Lower lobe of right lung (tissue), 2 donors: ENCODE measurements at places on chromosomes 2 and 18. TPM values are rescaled to one million over a fixed set of nuclear protein-coding genes. Genes with fewer than 3 reads are reported as not detected.
A peak's percentile ranks its signal among the peaks of the same experiment; 100 is the strongest.

- H3K4me1 ChIP-seq: peaks cover 10% of the 10 kb centered on the region
Measured at GRCh38 chr18:47953471-47953931, 23.0 kb upstream of the SMAD2 start.

DNA sequence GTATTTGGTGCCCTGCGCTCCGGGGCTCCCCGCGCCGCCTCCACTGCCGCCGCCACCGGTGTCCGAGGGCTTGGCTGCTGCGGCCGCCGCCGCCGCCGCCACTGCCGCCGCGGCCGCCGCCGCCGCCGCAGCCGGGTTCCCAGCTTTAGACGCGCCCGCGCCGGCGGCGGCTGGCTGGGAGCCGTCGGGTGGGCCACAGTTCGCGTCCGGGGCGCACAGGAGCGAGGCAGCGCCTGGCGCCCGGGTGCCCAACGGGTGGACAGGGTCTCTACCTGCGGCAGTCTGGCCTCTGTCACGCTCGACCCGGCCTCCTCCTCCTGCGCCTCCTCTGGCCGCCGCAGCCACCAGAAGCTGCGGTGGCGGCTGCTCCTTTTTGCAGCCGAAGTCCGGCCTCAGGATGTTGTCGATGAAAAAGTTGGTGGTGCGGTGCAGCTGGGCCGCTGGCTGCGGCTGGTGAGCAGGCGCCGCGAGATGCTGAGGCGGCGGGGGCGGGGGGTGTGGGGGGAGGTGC, 951 bp downstream of the EN1 start:
- peaks cover 97% of the 10 kb centered on the region for H3K27me3 ChIP-seq
- H3K4me3 ChIP-seq: no peak overlapping the region
- no peak overlapping the region for H3K27ac ChIP-seq
- H3K36me3 ChIP-seq: no peaks in the 10 kb centered on the region
- peaks cover 36% of the 10 kb centered on the region for H3K4me1 ChIP-seq
- DNase-seq: no peak

VIL1 gene
- 0.41 TPM for total RNA-seq

- H3K27me3 ChIP-seq: no peaks in the 10 kb centered on the region
- no peak overlapping the region for H3K27ac ChIP-seq
- no peak for DNase-seq
Measured at GRCh38 chr2:219104107-219105035, 43.6 kb upstream of the IHH start.

DNA sequence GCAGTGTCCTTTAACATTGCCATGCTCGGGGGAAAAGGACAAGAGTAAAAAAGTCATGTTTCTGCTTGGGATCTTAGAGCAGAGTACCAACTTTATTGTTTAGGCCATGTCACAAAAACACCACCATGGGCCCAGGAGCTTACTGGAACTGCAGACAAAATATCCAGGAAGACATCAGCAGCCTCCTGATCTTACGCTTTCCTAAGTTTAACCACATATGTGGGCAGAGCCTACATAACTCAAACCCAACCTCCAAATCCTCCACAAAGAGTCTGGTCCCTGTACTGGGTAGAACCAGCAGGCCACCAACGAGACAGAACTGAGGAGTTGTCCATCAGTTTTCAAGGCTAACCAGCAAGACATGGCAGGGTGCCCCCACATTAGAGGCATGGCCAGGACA, 10.3 kb downstream of the GALNT14 start:
- no peaks in the 10 kb centered on the region for H3K4me1 ChIP-seq
- H3K27me3 ChIP-seq: no peaks in the 10 kb centered on the region
- no peak overlapping the region for H3K27ac ChIP-seq

- no peak for DNase-seq
- no peaks in the 10 kb centered on the region for H3K4me1 ChIP-seq
- H3K4me3 ChIP-seq: no peak overlapping the region
- H3K36me3 ChIP-seq: no peaks in the 10 kb centered on the region
Measured at GRCh38 chr18:25517881-25518715, 166.1 kb upstream of the ZNF521 start.

ATOH8 gene
- 44.9 TPM for total RNA-seq

DNA sequence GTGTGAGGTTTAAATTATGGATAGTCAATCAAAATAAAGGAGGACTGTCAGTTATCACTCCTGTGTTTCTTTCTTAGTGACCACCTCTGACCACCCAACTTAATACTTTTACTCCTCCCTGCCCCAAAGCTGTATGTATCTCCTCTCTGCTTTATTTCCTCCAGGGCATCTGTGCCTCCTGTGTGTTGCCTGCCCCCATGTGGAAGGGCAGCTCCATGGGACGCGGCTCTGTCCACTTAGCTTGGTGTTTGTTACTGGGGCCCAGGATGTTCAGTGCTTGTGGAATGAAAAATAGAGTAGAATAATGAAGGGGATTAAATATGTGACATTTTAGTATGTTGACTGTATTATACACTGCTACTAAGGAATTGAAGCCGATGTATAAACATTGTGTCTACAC, 9.8 kb downstream of the ACP1 start:
- peaks cover 6% of the 10 kb centered on the region for H3K4me1 ChIP-seq
- H3K4me3 ChIP-seq: no peak overlapping the region
- H3K27ac ChIP-seq: no peak overlapping the region
- peaks cover 76% of the 10 kb centered on the region for H3K36me3 ChIP-seq
- H3K27me3 ChIP-seq: no peaks in the 10 kb centered on the region

DNA sequence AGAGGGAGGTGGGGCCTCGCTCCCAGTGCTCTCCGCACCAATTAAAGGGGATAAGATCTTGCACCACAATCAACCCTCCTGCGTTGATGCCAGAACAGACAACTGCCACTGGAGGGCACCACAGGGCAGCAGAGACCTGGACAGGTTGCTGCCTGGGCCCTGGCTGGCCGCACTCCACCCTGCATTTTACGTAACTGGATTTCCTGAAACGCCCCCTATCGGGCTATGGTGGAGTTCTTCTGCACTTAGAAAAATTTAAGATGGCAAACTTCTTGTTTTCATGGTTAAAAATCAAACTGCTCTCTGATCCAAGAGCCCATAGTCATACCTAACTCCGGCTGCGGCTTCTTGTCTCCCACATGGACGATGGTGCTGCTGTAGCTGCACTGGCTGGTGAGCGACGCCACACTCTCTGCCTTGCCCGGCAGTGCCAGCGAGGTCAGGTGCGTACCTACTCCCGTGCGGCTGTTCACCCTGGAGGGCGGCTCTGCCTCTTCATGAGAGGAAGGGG, 16.8 kb upstream of the HES6 start:
- no peaks in the 10 kb centered on the region for H3K27me3 ChIP-seq
- DNase-seq: peak; percentile 92
- peaks cover 95% of the 10 kb centered on the region for H3K36me3 ChIP-seq
- H3K4me3 ChIP-seq: no peak overlapping the region
- H3K4me1 ChIP-seq: peaks cover 11% of the 10 kb centered on the region

DNA sequence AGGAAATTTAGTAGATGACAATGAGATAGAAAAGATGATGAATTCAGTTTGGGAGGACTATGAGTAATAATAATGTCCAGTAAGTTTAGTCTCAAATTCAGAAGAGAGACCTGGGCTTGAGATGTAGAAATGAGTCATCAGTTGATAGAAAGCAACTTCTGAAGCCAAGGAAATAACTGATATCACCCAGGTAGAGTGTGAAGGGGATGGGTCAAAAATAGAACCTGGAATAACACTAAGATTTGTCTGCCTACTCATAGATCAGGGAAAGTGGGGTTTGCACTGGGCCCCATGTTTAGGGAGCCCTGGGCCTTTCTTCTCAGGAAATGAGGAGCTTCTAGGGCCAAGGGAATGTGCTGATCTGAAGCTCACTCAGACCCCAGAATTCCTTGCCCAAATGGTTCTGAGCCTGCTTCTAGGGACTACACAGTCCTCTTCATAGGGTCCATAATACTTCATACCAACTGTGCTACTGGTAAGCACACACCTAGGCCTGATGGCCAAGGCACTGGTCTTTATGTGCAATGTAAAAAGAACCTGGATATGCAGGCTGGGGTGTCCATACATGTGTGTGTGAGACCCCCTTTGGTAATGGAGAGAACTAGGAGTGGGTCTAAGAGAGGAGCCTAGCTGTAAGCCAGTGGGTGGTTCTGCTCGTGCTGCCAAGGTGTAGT, 141.2 kb downstream of the IKZF2 start:
- no peak overlapping the region for H3K4me3 ChIP-seq
- H3K27me3 ChIP-seq: no peaks in the 10 kb centered on the region
- peaks cover 8% of the 10 kb centered on the region for H3K36me3 ChIP-seq
- H3K4me1 ChIP-seq: no peaks in the 10 kb centered on the region
- DNase-seq: no peak

CPS1 gene
- total RNA-seq: 3.0 TPM

DNA sequence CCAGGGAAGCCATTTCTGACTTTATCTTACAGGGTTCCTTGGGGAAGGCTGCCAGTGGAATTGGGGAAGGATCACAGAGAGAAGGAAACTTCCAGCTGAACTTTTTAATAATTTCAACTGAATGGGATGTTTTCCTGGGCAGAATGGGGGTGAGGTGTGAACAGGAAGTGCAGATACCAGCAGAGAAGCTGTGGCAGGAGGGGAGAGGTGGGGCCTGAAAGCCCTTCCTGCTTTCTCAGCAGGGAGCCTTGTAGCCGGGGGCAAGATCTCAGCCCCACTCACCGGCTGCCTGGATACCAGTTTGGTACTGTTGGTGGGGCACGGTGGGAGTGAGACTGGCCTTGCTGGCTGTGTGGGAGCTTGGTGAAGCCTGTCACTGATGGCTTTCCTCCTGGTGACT, 170.5 kb downstream of the ZBTB7C start:
- H3K4me3 ChIP-seq: no peak overlapping the region
- no peaks in the 10 kb centered on the region for H3K4me1 ChIP-seq
- no peak overlapping the region for H3K27ac ChIP-seq
- H3K27me3 ChIP-seq: no peaks in the 10 kb centered on the region
- no peaks in the 10 kb centered on the region for H3K36me3 ChIP-seq
- no peak for DNase-seq

- H3K27ac ChIP-seq: no peak overlapping the region
- DNase-seq: no peak
- no peak overlapping the region for H3K4me3 ChIP-seq
Measured at GRCh38 chr18:57205641-57206040, 58.8 kb downstream of the BOD1L2 start.

DNA sequence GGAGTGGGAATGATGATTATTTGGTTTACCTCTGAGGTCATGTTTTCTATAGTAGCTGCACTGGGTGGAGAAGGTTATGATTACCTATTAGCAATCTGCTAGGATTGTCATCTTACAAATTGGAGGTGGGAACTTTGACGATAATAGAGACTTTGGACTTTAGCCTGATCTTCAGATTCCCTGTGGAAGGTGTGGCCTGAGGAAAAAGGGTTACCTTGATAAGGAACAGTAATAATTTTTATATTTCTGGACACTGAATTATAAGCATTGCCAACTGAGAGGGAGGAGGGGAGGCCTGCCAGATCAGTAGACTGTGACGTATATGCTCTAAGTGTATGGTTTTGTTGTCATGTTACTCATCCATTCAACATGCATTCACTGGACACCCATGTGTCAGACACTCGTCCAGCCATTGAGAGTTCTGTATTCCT, 183.4 kb upstream of the FOSL2 start:
- no peak for DNase-seq
- no peaks in the 10 kb centered on the region for H3K36me3 ChIP-seq
- H3K4me3 ChIP-seq: no peak overlapping the region
- no peak overlapping the region for H3K27ac ChIP-seq
- H3K4me1 ChIP-seq: no peaks in the 10 kb centered on the region

GRCh38 chr18:42514512-42514911, 559.5 kb downstream of the PIK3C3 start:
- no peaks in the 10 kb centered on the region for H3K4me1 ChIP-seq
- DNase-seq: no peak
- no peak overlapping the region for H3K27ac ChIP-seq
- no peaks in the 10 kb centered on the region for H3K36me3 ChIP-seq

CHPF gene
- total RNA-seq: 23.2 TPM

SUMO1 gene
- 70.1 TPM for total RNA-seq

- no peaks in the 10 kb centered on the region for H3K36me3 ChIP-seq
- no peak overlapping the region for H3K27ac ChIP-seq
- DNase-seq: no peak
- no peaks in the 10 kb centered on the region for H3K4me1 ChIP-seq
- no peak overlapping the region for H3K4me3 ChIP-seq
- H3K27me3 ChIP-seq: no peaks in the 10 kb centered on the region
Measured at GRCh38 chr18:6734726-6735430, 5.4 kb downstream of the ARHGAP28 start.

HMSD gene
- 1.6 TPM for total RNA-seq
